ENCODE measurements at places on chromosomes 3 and 15.

DNA sequence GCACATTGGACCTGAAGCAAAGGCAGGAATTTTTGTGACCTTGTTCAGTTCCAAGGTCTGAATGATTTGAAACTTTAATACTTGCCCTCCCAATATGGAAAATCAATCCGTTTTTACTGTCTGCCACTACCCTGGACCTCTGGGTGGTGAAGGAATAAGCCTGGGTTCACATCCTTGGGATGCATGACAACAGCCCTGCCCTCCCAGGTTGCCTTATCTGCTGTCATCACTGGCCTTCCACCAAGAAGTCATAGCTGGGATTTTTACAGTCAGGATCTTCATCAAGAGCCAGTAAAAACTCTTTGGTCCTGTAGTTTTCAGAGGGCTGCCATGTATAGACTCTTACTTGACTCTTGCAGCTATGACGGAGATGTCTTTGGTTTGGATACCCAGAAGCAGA, 128.6 kb downstream of the MYLK start:
- no peak for DNase-seq

GRCh38 chr3:23320586-23321570, 117.8 kb downstream of the UBE2E2 start:
- no peak for DNase-seq

GRCh38 chr15:86392874-86393273, 313.2 kb downstream of the AGBL1 start:
- DNase-seq = no peak

GRCh38 chr15:43509660-43510199, 7.7 kb upstream of the MAP1A start:
- DNase-seq = no peak

- DNase-seq = no peak
These were observed 76.9 kb upstream of the FRMD4B start for GRCh38 chr3:69462826-69463100.
